ENCODE measurements at places on chromosomes 13 and 19.

DNA sequence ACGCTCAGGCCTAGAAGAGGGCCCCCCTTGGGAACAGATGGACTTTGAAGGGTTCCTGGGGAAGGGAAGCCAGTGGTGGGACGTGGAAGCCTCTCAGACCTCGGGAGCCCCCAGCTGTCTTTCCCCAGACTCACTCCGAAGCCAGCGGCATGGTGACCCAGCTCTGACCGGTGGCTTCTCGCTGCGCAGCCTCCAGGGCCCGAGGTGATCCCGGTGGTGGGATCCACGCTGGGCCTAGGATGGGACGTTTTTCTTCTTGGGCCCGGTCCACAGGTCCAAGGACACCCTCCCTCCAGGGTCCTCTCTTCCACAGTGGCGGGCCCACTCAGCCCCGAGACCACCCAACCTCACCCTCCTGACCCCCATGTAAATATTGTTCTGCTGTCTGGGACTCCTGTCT lies 24.6 kb downstream of the HPN start:
- no peak for DNase-seq

- no peak for DNase-seq
Observed at GRCh38 chr19:17504030-17504429, 7.4 kb upstream of the PGLS start.

GRCh38 chr13:24244802-24245201 lies 64.6 kb upstream of the C1QTNF9 start:
- DNase-seq: no peak

DNA sequence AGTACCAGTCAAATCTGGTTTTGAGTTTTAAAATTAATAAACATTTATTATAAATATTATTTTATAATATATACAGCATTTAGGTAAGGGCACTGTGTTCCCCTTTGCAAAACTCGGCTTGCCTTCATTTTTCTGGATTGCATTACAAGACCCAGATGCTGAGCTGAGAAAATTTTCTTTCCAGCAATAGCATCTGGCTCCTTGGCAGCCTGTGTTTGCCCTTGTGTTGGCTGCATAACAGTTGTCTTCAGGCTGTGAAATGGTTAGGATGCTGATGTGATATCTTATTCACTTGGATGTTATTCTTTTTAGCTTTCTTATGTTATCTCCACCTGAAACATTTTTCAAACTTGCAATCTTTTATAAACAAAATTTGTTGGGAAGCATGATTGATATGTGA lies 784.4 kb downstream of the DACH1 start:
- no peak for DNase-seq

DNA sequence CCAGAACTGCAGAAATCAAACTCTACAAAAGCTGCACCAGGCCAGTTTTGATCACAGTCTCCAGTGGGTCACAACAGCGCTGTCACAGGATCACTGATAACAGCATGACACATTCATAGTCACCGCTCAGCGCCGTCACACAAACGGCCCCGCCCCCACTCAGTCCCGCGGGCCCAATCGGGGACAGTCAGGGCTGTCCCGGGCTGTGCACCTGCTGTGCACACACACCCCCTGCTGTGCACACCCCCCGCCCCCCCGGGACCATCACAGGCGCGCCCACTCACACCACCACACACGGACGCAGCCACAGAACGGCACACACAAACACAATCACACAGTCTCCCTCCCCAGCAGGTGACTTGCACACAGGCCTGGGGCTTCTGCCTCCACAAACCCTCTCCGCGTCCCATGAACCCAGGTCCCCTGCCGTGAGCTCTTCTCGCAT lies 435 bp upstream of the ZNF382 start:
- no peak for DNase-seq

DNA sequence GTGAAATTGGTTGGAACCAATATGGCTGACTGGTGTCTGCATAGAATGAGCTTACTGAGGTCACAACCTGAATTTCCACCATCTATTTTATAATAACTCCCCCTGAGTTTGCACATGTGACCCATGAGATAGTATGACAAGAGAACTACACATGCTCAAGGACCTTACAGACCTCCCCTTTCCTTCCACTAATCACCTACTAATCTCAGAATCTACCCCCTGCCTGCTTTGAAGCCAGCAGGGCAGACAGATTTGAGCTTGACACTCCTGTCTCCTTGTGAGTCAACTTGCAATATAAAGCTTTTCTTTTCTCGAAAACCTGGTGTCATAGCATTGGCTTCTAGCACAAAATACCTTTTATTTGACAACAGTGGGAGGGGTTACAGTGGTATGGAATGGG lies 248.4 kb downstream of the RFC3 start:
- DNase-seq: no peak

DNA sequence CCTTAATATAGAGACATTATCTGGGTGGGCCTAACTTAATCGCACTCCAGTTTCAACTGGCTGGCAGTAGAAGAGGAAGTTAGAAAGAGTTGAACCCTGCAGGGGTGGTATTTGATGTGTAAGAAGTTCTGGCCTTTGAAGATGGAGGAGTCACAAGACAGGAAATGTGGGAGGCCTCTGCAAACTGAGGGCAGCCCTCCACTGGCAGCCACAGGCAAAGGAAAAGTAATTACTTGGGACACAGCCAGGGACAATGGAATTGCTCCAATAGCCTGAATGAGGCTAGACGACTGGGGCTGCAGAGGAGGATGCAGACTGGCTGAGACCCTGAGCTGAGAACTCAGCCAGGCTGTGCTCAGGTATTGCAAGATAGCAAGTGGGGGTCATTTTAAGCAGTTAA lies 703.3 kb upstream of the ARGLU1 start:
- DNase-seq: no peak

DNA sequence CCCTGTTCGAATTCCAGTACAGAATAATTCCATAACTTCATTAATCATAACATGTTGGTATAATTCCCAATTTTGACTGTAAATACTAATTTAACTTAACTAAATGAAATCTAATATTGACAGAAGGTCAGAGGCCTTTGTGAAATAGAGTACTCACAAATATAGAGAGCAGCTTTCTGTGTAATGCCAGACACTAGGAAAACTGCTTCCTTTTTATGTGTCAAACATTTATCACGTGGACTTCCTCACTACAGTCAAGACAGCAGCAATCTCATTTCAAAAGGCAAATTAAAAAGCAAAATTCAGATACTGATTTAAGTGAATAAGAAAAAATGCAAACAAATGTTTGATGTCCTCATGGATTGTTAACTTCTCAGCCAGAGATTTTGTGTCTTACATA lies 13.1 kb downstream of the ITM2B start:
- no peak for DNase-seq

GRCh38 chr13:113364311-113364889 lies 470 bp upstream of the GRTP1 start:
- no peak for DNase-seq

DNA sequence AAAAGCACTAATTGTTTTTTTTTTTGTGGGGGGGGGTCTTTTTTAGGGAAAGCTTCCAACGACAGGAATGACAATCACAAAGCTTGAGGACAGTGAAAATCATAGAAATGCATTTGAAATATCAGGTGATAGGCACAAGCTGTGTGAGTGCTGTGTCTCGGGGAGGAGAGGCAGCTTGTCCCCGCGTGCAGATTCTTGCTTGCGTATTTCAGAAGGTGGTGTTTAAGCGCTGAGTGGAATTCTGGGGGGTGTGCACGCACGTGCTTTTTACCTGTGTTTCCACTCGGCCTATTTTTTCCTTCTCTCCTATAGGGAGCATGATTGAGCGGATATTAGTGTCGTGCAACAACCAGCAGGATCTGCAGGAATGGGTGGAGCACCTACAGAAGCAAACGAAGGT lies 40.2 kb upstream of the TEX29 start:
- no peak for DNase-seq

DNA sequence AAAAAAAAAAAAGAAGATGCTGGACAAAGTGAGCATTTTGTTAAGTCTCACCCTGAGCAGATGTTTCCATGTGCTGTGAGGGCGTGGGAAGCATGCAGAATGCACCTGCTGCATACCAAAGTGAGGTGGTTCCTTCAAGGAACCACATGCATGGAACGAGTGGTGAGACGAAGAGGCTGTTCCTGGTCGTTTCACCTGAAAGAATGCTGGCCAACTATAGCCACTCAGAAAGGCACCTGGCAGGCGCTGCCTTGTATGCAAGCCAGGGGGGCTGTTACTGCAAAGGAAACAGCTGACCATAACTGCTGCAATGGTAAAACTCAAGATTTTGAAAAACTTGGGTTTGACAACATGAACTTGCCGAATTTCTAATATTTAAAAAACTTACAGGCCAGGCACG lies 14.7 kb downstream of the MIER2 start:
- DNase-seq: no peak

- peak; percentile 86 for DNase-seq
Observed at GRCh38 chr13:60397704-60398378, 821 bp downstream of the TDRD3 start.

DNA sequence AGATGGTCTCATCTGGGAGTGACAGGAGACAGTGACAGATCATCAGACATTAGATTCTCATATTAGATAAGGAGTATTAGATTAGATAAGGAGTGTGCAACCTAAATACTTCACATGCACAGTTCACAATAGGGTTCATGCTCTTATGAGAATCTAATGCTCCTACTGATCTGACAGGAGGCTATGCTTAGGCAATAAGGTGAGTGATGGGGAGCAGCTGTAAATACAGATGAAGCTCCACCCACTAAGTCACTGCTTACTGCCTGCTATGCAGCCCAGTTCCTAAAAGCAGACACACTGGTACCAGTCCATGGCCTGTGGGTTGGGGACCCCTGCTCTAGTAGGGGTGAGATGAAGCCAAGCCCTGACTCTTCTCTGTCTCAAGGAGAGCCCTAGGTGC lies 10.0 kb upstream of the IGFL3 start:
- no peak for DNase-seq

- DNase-seq: peak; percentile 50
Observed at GRCh38 chr13:49759503-49759902, 33.0 kb downstream of the KPNA3 start.

DNA sequence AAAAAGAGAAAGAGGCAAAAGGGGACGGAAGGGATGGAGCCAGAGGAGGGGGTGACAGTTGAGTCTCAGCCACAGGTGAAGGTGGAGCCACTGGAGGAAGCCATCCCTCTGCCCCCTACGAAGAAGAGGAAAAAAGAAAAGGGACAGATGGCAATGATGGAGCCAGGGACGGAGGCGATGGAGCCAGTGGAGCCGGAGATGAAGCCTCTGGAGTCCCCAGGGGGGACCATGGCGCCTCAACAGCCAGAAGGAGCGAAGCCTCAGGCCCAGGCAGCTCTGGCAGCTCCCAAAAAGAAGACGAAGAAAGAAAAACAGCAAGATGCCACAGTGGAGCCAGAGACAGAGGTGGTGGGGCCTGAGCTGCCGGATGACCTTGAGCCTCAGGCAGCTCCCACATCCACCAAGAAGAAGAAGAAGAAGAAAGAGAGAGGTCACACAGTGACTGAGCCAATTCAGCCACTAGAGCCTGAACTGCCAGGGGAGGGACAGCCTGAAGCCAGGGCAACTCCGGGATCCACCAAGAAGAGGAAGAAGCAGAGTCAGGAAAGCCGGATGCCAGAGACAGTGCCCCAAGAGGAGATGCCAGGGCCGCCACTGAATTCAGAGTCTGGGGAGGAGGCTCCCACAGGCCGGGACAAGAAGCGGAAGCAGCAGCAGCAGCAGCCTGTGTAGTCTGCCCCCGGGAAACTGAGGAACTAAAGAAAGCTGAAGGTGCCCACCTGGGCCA lies 2.5 kb downstream of the POLR1G start:
- no peak for DNase-seq

GRCh38 chr13:107587681-107588080 lies 627.7 kb downstream of the LIG4 start:
- DNase-seq: no peak

GRCh38 chr19:30535011-30535410 lies 162.8 kb downstream of the ZNF536 start:
- no peak for DNase-seq

DNA sequence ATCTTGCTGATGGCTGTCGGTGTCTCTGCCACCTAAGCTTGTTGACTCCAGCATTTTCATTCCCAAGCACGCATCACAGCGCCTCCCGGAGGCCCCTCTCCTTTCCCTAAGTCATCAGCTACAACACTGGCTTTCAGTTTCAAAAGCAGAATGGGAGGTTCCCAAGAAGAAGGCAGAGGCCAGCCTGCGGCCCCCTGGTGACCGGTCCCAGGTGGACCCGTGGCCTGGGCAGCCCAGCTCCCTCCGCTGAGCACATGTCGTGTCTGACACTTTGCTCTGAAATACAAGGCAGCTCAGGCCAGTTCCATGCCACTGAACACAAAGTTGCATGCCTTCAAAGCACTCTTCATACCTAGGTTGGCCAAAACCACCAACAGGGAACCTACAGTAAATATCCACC lies 8.5 kb downstream of the MLLT1 start:
- no peak for DNase-seq

DNA sequence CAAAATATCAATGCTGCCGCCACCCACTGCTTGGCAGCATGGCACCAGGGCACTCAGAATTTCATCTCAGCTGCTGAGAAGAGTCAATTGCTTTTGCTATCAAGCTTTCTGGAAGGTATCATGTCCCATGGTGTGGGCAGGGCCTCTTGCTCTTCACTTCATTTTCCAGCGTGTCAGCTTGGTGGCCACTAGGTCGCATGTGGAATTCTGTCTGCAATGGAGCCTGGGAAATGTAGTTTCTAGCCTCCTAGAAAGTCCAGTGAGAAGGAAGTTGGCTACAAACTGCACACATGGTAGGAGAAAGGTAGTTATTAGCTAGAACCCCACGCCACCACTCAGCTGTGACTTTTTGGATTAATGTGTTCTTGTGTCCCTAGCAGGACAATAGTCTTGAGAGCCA lies 105.3 kb downstream of the MYO16 start:
- no peak for DNase-seq

DNA sequence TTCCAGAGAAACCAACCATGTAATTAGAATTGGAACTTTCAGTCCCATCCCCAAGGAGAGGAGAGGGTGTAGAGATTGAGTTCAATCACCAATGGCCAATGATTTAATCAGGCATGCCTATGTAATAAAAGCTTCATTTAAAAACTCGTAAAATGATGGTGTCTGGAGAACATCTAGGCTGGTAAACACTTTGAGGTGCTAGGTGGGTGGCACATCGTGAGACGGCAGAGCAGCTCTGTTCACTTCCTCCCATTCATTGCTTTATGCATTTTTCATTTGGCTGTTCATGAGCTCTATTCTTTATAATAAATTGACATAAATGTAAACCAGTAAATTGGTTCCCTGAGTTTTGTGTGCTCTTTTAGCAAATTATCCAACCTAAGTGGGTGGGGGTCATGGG lies 90.1 kb downstream of the ELF1 start:
- no peak for DNase-seq

- no peak for DNase-seq
Observed at GRCh38 chr19:55474269-55475265, 1.9 kb upstream of the ZNF628 start.

DNA sequence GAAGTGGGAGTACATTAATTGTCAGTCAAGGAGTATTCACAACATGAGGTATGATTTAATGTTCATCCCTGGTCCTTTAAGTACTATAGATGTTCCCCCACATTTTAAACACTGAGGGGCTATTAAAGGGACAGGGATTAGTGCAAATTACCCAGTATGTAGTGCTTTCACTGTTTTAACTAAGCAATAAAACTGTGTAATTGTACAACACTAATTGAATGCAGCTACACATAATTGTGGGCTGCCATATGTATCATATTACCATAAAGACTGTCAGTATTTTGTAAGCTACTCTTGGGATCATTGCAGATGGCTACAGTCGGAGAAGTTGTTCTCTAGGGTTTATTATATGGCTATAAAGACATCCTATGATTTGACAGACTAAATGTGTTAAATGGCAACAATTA lies 316.6 kb downstream of the DCLK1 start:
- DNase-seq: no peak

Data from NAMALWA (cell line).